ENCODE measurements at places on chromosomes 4 and X.
A peak's percentile ranks its signal among the peaks of the same experiment; 100 is the strongest.

GRCh38 chrX:77440330-77440729 lies 6.9 kb upstream of the FGF16 start:
- no peak for DNase-seq

DNA sequence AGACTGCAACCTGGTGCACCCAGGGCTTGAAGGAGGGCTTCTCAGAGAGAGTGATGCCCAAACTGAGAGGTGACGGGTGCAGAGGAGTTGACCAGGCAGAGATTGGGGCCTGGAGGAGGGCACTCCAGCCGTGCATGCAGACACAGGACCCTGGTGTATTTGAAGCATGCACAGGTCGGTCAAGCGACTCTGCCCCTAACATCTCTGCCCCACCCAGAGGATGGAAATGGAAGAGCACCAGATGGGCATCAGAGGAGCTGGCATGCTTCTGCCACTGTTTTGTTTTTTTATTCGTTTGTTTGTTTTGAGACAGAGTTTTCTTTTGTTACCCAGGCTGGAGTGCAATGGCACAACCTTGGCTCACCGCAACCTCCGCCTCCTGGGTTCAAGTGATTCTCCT lies 320.9 kb downstream of the EVC2 start:
- no peak for DNase-seq

- DNase-seq: no peak
Measured at GRCh38 chrX:1261285-1261684, 7.3 kb upstream of the CSF2RA start.

GRCh38 chr4:22203711-22204011 lies 255.1 kb upstream of the KCNIP4 start:
- no peak for DNase-seq

- DNase-seq: no peak
Measured at GRCh38 chrX:72110051-72110875, 21.5 kb downstream of the RTL5 start.

GRCh38 chr4:86939729-86940575 lies 5.1 kb downstream of the AFF1 start:
- peak; percentile 14 for DNase-seq

- DNase-seq: peak; percentile 70
Measured at GRCh38 chr4:37453281-37453998, 208.9 kb downstream of the NWD2 start.

DNA sequence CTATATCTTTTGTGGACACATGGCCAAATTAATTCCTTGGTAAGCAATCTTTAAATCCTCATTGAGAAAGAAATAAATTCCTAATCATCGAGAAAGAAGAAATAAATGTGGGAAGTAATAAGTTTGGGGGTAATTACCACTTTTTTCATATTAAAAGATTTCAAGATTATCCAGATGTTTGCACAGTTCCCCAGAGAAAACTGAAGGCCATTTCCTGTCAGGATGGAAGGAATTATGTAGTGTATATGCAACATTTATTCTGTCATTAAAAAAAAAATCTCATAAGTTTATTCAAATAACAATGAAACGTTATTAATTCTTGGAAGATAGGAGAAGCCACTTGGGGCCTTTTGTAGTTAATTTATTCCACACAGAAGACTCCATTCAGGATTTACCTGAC lies 385.6 kb upstream of the NR3C2 start:
- DNase-seq: no peak

- DNase-seq: no peak
Measured at GRCh38 chr4:38670939-38671591, 7.1 kb downstream of the KLF3 start.

GRCh38 chr4:23422878-23423277 lies 467.0 kb downstream of the PPARGC1A start:
- DNase-seq: no peak

GRCh38 chr4:129232589-129233337 lies 136.8 kb downstream of the C4orf33 start:
- DNase-seq: no peak

DNA sequence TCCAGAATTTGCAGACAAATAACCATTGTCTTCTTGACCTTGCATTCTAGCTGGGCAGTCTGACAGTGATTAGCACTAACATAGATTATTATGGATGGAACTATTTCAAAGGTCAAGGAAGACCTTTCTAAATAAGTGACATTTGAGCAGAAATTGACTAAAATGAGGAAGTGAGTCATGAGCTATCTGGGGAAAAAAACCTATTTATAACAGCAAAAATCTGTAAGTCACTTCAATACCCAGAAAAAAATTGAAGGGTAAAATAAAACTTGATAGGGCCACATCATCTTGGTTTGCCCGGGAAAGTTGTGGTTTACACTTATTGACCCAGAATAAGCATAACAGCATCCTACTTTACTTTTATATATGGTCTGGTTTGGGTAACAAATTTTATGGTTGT lies 414.6 kb upstream of the HS3ST1 start:
- DNase-seq: no peak

DNA sequence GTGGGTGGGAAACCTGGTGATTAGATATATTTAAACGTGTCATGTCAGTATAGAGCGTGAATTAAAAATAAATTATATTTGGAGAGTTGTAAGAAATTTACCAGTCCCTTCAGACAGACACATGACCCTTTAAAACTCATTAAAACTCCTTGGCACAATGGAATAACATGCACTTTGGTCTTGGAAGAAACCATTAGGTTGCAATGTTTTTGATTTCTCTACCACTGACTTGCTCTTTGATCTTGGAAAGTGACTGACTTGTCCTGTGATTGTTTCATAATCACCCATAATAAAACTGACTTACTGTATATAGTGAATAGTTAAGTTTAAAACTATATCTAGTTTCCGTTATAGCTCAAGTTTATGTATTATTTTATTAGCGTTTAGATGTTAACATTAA lies 35.8 kb downstream of the FHL1 start:
- no peak for DNase-seq

GRCh38 chrX:39399387-39399786 lies 598.1 kb downstream of the MID1IP1 start:
- no peak for DNase-seq

GRCh38 chr4:143581331-143581946 lies 67.9 kb downstream of the SMARCA5 start:
- DNase-seq: no peak

DNA sequence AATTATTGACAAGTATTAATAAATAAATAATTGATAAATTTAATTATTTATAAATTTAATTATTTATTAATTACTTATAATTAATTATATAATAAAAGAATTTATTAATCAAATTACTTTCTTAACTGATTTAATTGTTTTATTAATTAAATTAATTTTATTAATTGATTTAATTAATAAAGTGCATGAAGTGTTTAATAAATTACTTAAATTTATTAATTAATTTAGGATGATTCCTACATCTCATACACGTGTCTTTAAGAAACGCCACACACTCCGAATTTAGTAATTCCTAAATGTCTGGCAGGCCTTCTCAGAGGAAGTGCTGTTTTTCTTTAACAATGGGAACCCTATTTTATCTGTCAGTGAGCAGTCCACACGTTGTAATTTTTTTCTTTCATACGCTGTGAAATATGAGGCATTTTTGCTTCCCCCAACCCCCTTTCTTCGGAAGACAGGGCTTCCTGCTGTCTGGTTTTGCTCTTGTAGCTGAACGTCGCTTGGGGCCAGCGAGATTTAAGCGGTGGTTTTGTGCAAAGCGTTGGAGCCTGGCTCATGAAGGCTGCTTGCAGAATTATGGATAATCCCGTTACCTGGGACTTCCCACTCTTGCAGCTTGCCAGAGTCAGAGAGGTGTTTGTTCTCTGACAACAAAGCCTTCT lies 46.8 kb downstream of the CRLF2 start:
- DNase-seq: no peak

DNA sequence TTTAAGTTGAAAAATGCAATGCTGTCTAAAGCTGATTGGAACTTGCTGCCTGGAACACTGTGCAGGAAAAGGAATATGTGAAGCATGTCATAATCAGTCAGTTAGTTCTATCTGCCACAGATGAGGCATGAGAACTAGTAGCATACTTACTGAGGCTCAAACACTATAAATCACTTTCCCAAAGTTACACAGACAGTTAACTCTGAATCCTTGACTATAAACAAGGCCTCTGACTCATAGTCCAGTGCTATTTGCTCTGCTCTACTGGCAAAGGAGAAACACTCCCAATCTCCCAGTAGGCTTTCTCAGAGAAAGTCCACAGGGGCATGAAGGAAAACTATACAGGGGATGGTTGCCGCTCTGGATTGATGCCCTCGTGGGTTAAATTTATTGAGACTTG lies 2078.4 kb upstream of the TENM3 start:
- DNase-seq: no peak

DNA sequence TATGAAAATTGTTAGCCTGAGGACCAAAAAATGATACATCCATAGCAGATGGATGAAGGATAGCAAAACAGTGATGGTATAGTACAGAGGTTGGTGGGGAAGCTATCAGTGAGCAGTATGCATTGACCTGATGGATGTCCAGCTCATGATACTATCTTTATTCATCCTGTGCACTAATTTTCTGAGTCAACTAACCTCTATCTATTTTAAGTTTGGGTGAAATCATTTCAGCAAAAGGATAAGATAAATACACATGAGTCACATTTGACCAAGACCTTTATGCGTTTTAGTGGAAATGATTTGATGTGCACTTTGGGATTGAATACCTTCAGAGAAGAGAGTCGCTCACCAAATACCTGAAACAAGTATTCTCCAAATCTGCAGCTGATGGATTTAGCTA lies 351.0 kb upstream of the NR3C2 start:
- no peak for DNase-seq

DNA sequence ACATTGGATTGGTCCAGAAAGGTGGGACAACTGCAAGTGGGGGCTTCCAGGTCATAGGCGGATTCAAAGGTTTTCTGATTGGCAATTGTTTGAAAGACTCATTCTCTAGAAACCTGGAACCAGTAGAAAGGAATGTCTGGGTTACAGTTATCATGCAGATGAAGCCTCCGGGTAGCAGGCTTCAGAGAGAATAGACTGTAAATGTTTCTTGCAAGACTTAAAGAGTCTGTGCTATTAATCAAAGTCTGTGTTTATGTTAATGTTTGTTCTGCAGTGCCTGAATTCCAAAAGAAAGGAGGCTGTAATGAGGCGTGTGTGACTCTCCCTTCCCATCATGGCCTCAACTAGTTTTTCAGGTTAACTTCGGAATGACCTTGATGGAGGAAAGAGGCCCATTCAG lies 43.9 kb upstream of the GC start:
- DNase-seq: no peak

DNA sequence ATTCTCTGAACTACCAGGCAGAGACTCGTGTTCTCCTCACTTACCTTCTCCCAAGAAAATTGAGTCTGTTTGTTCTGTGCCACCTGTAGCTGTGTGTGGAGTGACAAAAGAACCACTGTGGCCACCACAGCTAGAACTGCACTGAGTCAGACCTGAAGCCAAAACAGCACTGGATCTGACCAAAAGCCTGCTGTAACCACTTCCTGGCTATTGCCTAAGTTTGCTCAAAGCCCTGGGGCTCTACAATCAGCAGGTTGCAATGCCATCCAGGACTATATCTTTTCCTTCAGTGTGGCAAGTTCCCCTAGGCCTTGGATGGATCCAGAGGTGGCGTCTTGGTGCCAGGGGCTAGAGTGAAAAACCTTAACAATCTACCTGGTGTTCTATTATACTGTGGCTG lies 449.1 kb downstream of the FAM133A start:
- no peak for DNase-seq

- no peak for DNase-seq
Measured at GRCh38 chr4:2781911-2782310, 11.0 kb upstream of the SH3BP2 start.

GRCh38 chr4:101345271-101345595 lies 2.1 kb downstream of the PPP3CA start:
- DNase-seq: no peak

DNA sequence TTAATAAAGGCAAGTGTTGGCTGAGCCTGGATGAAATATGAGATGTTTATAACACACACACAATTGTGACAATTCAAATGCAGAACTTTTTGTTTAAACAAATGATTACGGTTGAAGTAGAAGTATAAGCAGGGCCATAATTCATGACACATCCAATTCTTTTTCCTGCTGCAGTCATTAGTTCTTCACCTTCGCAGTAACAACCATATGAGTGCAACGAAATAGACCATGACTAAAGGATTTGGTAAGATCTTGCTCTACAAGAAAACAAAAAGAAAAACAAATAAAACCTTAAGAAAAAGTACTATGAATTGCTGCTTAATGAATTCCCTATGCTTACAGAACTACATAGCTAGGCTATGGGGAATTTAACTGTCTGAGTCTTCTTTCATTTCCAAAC lies 13.9 kb upstream of the BMPR1B start:
- no peak for DNase-seq

GRCh38 chr4:128917781-128918180 lies 108.3 kb downstream of the JADE1 start:
- no peak for DNase-seq

- no peak for DNase-seq
Measured at GRCh38 chr4:104129243-104129642, 365.5 kb downstream of the CXXC4 start.

- DNase-seq: no peak
Measured at GRCh38 chr4:16270454-16271328, 44.4 kb upstream of the TAPT1 start.

DNA sequence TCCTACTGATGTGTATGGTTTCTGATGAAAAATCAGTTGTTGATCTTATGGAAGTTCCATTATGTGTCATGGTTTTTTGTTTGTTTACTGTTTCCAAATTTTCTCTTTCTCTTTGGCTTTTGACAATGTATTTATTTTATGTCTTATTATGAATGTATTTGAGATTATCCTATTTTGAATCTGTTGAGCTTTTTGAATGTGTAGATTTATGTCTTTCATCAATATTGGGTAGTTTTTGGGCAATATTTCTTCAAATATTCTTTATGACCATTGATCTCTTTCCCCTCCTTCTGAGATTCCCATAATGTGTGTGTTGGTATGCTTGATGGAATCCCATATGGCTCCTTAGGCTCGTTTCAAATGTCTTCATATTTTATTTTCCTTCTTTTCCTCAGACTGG lies 80.5 kb upstream of the FAM47C start:
- no peak for DNase-seq

DNA sequence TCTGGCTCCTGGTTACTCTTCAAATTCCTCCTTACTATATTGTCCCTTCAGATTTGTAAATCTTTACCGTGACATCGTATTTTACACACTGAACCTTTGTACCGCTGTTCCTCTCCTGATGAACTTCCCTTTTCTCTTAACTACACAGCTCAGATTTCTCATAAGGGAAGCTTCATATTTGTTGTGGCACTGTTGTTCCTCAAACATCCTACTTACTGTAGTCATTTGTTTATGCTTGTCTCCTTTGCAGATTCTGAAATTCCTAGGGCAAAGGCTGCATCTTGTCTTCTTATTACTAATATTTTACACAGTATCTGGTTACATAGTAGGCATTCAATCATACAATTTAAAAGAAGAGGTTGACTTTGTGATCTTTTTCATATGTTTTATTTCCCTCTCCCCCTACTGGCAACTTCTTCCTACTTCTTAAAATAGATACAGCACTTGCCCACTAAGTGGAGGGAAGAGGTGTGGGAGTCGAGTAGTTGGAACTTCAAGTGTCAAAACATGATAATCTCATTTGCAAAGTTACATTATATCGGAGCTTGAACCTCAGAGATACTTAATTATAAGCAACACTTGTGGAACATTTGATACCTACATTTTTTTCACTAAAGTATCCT lies 50.0 kb downstream of the TET2 start:
- DNase-seq: no peak
